Nasal cavity respiratory epithelium epithelial cell of viscerocranial mucosa (primary cell): ENCODE measurements at places on chromosomes 6 and 20. TPM values are rescaled to one million over a fixed set of nuclear protein-coding genes. Genes with fewer than 3 reads are reported as not detected.

The SLC32A1 gene
- total RNA-seq, result not detected in 2 replicates

The AVP gene
- total RNA-seq, result not detected in 2 replicates

The RFX6 gene
- total RNA-seq, result not detected in 2 replicates

The APOBEC2 gene
- total RNA-seq, result not detected in 2 replicates

The ZC3H12D gene
- total RNA-seq, result 0.07 TPM in 1 of 2 replicates, not detected in the other

The SSTR4 gene
- not detected in 2 replicates for total RNA-seq

The C20orf204 gene
- 0.34 and 0.78 TPM in 2 replicates for total RNA-seq

The C6orf141 gene
- total RNA-seq, result 22.3 and 22.6 TPM in 2 replicates

The NT5E gene
- total RNA-seq, result 23.8 and 74.5 TPM in 2 replicates

The SIRPG gene
- not detected in 2 replicates for total RNA-seq

The POM121L2 gene
- total RNA-seq, result under 0.01 TPM in 1 of 2 replicates, not detected in the other

The DDO gene
- 0.07 TPM in 1 of 2 replicates, not detected in the other for total RNA-seq

The THBS2 gene
- total RNA-seq, result 0.50 and 28.4 TPM in 2 replicates

The PTCRA gene
- total RNA-seq, result not detected in 2 replicates

The TBX18 gene
- total RNA-seq, result 4.1 and 13.5 TPM in 2 replicates

The RAD21L1 gene
- not detected in 2 replicates for total RNA-seq

The TMEM170B gene
- total RNA-seq, result 0.34 and 0.43 TPM in 2 replicates

The SMPD2 gene
- 13.0 and 17.8 TPM in 2 replicates for total RNA-seq

The EDN3 gene
- total RNA-seq, result not detected in 2 replicates

The BTNL2 gene
- 0.34 TPM in 1 of 2 replicates, not detected in the other for total RNA-seq

The POPDC3 gene
- total RNA-seq, result 10.9 and 14.0 TPM in 2 replicates

The SYCP2L gene
- total RNA-seq, result 0.85 and 2.4 TPM in 2 replicates

The PRDM13 gene
- not detected in 2 replicates for total RNA-seq

The RUNX2 gene
- 0.34 and 5.2 TPM in 2 replicates for total RNA-seq

The ANKRD6 gene
- 6.5 and 23.2 TPM in 2 replicates for total RNA-seq
